Activated T-helper 1 cell treated with Interleukin-2 at 50 U/mL for 16 hours (primary cell): ENCODE measurements at places on chromosomes 11 and 22.

DNA sequence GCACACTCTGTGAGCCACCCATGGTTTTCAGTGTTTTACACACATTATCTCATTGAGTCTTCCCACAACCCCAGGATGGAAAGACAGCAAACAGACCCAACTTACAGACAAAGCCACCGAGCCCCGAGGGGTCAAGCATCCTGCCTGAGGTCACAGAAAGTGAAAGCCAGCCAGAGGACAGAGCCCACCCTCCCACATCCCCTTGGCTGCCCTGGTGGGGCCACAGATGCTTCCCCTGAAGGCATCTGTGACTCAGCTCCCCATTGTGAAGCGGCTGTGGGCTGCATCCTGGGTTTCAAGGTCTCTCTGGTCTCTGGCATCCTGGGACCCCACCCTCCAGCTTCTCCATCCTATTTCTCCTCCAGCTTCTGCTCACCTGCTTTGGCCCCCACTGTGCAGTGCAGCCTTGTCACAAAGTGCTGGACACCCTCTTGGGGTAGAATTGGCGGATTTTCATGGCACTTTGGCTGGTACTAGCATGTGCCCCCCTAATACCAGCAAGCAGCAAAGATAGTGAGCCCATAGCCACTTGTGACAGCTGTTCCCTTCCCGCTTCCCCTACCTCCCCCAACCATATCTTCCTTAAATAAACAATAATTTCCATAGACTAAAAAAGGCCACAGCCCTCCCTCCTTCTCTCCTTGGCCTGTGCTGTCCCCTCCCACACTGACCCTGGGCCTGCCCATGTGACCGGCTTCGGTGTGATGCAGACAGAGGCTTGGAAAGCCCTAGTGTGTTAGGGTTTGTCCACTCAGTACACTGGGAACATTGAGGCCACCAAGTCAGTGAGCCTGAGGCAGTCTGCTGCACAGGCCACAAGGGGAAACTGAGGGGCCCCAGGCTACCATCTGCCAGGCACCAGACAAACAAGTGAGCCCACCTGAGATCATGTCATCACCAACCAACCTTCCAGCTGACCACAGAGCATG lies 53.9 kb upstream of the SHISAL1 start:
- DNase-seq, result no peak

- no peak for DNase-seq
These were observed 79.5 kb upstream of the CRYBB3 start for GRCh38 chr22:25120093-25120561.

- no peak for DNase-seq
These were observed 39.0 kb downstream of the BMAL1 start for GRCh38 chr11:13316528-13316961.

GRCh38 chr11:78339483-78339882 lies 78.1 kb downstream of the GAB2 start:
- no peak for DNase-seq
